ENCODE measurements at places on chromosomes 2 and 18. TPM values are rescaled to one million over a fixed set of nuclear protein-coding genes. Genes with fewer than 3 reads are reported as not detected.

The GAREM1 gene
- total RNA-seq: 1.2 TPM

The LRRTM1 gene
- not detected for total RNA-seq

The SFTPB gene
- total RNA-seq: not detected

The SPHKAP gene
- total RNA-seq: 0.05 TPM

The PLEK gene
- total RNA-seq: not detected

The ALK gene
- 0.05 TPM for total RNA-seq

The MOCOS gene
- total RNA-seq: 0.56 TPM

The ZSWIM2 gene
- not detected for total RNA-seq

The PARD6G gene
- total RNA-seq: 10.4 TPM

DNA sequence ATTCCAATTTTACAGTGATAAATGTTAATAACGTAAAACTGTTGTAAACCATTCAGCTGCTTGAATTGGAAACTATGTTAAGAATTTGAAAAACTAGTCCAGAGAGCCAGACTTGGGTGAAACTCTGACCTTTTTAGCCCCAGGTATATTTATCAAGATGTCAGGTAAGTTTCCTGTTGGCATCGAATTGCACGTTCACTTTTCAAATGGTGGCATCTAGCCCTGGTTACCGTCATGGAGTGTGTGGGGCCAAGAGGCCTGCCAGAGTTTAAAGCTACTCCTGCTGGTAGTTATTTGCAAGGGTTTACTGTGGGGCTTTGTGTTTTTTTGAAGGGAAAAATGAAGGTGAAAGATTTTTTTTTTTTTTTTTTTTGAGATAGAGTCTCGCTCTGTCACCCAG lies 109.9 kb downstream of the WDSUB1 start:
- H3K27ac ChIP-seq: no peak overlapping the region
- no peak overlapping the region for H3K4me3 ChIP-seq
- H3K36me3 ChIP-seq: peaks cover 76% of the 10 kb centered on the region
- H3K27me3 ChIP-seq: peaks cover 18% of the 10 kb centered on the region
- H3K4me1 ChIP-seq: peaks cover 13% of the 10 kb centered on the region

DNA sequence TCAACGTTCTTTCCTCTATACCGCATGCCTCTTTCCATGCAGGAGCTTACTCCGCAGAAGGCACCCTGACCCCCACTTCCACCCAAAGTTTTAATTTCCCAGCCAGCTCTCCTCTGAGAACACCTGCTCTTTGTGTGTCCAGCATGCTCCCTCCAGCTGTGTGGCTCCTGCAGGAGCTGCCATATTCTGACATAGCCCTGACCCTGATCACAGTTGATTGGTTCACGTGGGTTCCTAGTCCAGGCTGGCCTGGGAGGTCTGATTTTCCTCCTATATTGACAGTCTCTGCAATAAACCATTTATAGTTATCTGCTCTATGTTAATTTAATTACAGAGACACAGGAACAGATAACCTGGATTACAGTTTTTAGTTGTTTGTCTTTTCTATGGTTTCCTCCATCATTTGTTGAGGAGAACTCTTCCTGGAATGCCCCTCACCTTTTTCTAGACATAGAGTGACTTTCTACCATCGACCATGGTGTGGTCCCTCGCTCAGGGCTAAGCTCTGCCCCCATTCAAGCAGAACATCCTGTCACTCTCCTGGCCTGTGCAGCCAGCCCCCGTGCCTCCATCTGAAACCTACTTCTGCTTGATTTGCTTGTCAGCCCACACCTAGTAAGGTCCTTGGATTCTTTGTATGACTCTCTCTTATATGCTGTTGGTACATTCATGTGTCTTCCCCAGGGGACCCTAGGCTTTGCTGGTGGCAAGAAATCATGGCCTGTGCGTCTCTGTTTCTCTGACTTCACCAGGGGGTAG lies 231.5 kb downstream of the LPIN1 start:
- peaks cover 3% of the 10 kb centered on the region for H3K36me3 ChIP-seq
- peaks cover 6% of the 10 kb centered on the region for H3K27me3 ChIP-seq
- DNase-seq: no peak
- H3K4me3 ChIP-seq: no peak overlapping the region
- H3K27ac ChIP-seq: no peak overlapping the region

- DNase-seq: peak; percentile 74
- H3K4me1 ChIP-seq: no peaks in the 10 kb centered on the region
- no peak overlapping the region for H3K27ac ChIP-seq
- H3K36me3 ChIP-seq: no peaks in the 10 kb centered on the region
- H3K27me3 ChIP-seq: peaks cover 2% of the 10 kb centered on the region
Observed at GRCh38 chr2:227033471-227034148, 130.4 kb downstream of the COL4A4 start.

DNA sequence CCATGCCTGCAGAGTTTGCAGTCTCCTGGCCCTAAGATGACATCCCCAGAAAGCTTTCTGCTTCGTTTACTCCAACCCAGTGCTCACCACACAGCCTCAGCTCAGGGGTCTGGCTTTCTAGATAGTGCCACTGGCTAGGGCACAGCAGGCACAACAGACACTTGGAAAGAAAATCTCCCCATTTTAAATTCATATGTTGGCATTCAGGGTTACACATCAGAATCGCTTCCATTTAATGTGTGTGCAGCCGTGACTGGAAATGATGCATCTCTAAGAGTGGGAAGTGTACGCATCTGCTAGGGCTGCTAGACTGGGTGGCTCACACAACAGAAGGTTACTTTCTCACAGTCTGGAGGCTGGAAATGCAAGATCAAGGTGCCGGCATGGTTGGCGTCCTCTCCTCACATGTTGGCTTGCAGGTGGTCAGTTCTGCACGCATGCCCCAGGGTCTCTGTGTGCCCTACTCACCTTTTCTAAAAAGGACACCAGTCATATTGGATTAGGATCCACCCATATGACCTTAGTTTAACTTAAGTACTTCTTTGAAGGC lies 329.4 kb upstream of the RAB12 start:
- peaks cover 3% of the 10 kb centered on the region for H3K4me1 ChIP-seq
- H3K4me3 ChIP-seq: no peak overlapping the region
- H3K27me3 ChIP-seq: peaks cover 4% of the 10 kb centered on the region
- H3K27ac ChIP-seq: no peak overlapping the region
- no peak for DNase-seq

- no peak overlapping the region for H3K27ac ChIP-seq
- DNase-seq: no peak
- peaks cover 6% of the 10 kb centered on the region for H3K36me3 ChIP-seq
- peaks cover 37% of the 10 kb centered on the region for H3K27me3 ChIP-seq
- peaks cover 39% of the 10 kb centered on the region for H3K4me1 ChIP-seq
Observed at GRCh38 chr2:70886541-70886987, 49.1 kb upstream of the ATP6V1B1 start.

Measured in endothelial cell (in vitro differentiated cells).